Breast epithelium (tissue), 4 donors: ENCODE measurements at places on chromosomes 5 and 9. TPM values are rescaled to one million over a fixed set of nuclear protein-coding genes. Genes with fewer than 3 reads are reported as not detected.

Gene LRRC19
- total RNA-seq: not detected

DNA sequence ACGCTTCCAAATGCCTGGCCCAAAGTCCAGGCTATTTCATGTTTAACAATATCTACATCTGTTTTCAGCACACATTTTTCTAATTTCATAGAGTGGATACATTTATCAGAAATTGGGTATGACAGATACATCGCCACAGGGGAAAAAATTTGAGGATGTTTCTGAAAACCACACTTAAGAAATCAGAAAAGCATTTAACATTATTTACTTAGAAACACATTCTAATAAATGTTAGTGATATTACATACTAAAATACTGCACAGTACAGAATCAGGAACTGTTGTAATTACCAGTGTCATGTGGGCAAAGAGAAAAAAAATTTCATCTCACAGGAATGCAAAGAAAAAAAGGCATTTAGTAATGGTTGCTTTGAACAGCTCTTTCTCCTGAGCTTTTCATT, 310.5 kb upstream of the KIF2A start:
- no peak for DNase-seq

- no peak for DNase-seq
These were observed 24.2 kb downstream of the WNK2 start for GRCh38 chr9:93207860-93208734.

GRCh38 chr5:42423285-42424165, at the start of gene GHR:
GHR (plus strand) TSS chr5:42423439; CDS start chr5:42565875, 142,436 bp downstream.
- DNase-seq: peak; percentile 84

DNA sequence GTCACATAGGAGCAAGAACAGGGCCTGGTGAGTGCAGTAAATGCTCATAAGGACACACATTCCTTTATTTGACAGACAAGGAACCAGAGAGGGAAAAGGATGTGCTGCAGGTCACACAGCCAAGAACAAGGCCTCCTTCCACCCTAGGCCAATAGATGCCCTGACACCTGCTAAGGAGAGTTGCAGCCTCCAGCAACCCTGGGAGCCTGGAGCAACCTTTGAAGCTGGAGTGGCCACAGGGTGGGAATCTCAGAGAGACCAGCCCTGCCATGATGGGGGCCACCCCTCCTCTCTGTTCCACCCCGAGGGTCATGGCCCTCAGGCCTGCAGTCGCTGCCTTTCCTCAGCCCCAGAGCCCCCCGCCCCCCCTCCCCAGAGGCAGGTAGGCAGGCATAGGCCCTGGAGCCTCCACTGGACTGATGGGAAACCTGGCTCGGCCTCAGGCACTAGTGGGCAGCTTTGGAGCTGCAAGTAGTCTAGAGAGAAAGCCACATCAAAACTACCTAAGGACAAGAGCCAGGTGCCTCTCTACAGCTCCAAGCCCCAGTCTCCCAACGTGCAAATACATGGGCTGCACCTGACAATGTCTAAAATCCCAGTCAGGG, 116.1 kb upstream of the SPOCK1 start:
- DNase-seq: no peak

DNA sequence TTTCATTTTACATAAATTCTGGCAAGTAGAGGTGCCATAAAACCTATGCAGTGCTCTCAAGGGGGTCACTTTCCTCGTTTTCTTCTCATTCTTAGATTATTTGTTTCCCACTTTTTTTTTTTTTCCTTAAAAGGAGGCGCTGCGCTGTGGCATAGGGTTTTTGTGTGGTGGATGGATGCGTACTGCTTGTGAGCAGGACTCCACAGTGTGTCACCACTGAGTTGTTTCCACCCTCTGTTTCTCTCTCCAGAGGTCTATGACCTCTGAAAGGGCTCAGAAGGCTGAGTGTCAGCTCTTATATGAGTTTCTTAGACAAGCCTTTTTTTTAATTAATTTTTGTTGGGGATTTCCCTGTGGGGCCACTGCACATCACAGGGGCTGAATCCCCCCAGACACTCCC, 13.6 kb upstream of the CLTB start:
- no peak for DNase-seq

- no peak for DNase-seq
These were observed 10.9 kb upstream of the IL3 start for GRCh38 chr5:132049559-132049958.

GRCh38 chr9:85064811-85065371, 395.4 kb downstream of the NTRK2 start:
- DNase-seq: no peak

GRCh38 chr5:64834037-64834436, 65.3 kb downstream of the CWC27 start:
- no peak for DNase-seq

GRCh38 chr5:61409568-61409967, 77.5 kb downstream of the ZSWIM6 start:
- no peak for DNase-seq

Gene EIF4EBP3
- 24.9 TPM for total RNA-seq

GRCh38 chr5:135905144-135905543, 9.5 kb upstream of the IL9 start:
- DNase-seq: no peak

Gene CATSPER3
- total RNA-seq: 0.32 TPM
